SJSA1 (cell line): ENCODE measurements at places on chromosomes 5 and 9. TPM values are rescaled to one million over a fixed set of nuclear protein-coding genes. Genes with fewer than 3 reads are reported as not detected.

DNA sequence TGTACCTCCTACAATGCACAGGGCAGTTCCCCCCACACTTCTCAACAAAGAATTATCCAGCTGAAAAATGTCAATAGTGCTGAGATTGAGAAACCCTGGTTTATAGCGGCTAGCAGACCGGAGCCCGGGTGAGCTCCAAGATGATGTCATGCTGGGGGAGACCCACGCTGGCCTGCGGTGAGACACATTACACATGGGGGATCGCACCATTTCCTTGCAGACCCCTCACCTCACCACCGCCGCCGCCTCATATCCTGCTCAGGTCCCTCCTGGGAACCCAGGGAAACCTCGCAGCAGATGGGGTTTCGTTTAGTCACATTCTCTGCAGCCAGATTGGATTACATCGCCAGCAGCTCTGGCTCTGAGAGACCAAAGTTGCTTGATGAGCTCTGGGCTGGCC is 14.7 kb upstream of the TNC start:
- no peak for DNase-seq

GRCh38 chr5:152634586-152634985 is 229.5 kb upstream of the NMUR2 start:
- DNase-seq, result no peak

DNA sequence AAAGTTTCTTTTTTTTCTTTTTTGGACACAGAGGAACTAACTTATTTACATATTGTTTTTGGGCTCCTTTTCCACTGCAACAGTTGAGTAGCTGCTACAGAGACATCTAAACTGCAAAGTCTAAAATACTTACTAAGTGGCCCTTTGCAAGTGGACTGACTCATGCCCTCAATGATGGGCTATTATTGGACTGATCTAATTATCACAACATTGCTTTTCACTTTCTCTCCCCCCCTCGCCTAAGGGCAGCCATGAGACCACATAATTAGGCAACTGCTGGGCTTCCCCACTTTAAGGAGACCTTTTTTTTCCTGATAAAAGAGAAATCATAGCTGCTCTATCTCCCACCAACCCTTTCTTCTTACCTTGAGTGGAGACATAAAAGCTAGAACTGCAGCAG is 47.0 kb downstream of the PLK2 start:
- no peak for DNase-seq

- no peak for DNase-seq
Measured at GRCh38 chr5:151504006-151504405, 56.6 kb downstream of the SLC36A1 start.

DNA sequence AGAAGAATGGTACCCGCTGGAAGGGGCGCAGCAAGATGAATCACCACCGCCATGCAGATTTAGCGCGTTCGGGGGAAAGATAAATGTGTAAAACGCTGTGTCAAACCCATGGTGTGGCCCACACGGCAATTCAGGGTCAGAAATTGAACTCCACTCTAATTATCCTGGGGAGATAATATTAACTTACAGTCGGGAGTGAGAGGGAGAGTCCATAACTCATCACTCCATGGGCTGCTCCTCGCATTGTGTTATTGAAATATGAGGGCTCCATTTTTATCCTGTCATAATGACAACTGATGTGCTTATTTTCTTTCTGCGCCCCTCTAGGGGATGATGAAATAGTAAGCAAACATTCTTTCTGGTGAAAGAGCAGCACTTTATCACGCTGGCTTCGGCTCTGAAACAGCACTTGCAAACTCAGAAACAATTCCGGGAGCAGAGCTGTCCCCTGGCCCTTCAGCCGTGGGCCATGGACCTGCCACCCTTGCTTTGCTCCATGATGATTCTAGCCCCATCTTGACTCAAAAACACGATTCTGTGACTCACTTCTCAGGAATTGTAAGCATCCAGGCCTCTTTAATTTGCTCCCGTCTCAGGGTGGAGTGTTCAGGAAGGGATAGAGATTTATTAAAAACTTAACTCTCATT is 431.6 kb downstream of the IRX1 start:
- DNase-seq, result no peak

DNA sequence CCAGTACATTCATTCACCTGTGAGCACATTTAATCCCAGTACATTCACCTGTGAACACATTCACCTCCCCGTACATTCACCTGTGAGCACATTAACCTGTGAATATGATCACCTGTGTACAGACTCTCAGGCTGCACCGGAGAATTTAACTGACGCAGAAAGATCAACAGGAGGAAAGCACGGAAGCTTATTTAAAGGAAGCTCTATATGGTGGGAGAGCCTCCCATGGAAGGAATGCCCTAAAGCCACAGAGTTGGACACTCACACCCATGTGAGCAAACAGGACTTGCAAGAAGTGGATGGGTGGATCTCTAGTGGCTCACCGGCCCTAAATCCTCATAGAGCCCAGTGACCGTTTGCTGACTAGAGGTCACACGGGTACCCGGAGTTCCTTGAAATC is 38.2 kb downstream of the TRIP13 start:
- no peak for DNase-seq

- no peak for DNase-seq
Measured at GRCh38 chr5:142390334-142390733, 65.5 kb upstream of the SPRY4 start.

- no peak for DNase-seq
Measured at GRCh38 chr5:29950416-29951145, 1242.9 kb upstream of the CDH6 start.

- no peak for DNase-seq
Measured at GRCh38 chr9:100091650-100092049, 7.2 kb downstream of the ERP44 start.

DNA sequence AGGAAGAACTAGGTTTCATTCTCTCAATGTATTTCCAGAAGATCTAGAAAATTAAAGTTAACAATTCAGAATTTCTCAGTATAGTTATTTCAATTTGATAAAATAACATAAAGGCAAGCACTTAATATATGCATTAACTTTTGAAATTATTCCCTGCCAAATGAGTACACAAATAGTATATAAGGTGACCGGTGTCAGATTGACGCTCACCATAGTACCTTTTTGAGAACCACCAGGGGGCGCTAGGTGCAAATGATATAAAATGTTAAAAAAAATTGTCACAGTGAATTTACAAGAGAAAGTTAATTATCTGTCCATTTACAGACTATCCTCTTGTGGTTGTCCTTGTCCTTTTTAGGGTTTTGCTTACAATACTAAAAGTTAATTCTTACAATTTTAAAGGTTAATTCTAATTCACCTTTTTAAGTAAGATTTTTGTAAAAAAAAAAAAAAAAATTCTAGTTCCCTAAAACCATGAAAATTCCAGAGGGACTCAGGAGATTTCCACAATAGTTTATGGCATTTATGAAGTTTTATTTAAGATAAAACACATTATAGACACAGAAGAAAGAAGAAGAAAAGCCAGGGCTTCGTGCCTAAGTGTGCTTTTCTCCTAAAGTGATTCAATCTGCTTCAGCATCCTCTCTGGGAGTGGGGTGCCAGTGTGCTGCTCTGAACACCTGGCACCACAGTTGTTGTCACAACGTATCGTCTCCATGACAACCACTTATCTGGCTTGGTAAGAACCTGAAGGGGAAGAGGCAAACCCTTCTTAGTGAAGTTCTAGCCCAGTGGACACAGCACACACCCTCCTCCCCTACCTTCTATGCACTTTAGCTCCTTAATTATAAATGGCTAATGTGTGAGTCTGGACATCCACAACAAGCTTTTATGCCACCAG is 1.7 kb downstream of the ADAMTS16 start:
- DNase-seq, result peak; percentile 70

DNA sequence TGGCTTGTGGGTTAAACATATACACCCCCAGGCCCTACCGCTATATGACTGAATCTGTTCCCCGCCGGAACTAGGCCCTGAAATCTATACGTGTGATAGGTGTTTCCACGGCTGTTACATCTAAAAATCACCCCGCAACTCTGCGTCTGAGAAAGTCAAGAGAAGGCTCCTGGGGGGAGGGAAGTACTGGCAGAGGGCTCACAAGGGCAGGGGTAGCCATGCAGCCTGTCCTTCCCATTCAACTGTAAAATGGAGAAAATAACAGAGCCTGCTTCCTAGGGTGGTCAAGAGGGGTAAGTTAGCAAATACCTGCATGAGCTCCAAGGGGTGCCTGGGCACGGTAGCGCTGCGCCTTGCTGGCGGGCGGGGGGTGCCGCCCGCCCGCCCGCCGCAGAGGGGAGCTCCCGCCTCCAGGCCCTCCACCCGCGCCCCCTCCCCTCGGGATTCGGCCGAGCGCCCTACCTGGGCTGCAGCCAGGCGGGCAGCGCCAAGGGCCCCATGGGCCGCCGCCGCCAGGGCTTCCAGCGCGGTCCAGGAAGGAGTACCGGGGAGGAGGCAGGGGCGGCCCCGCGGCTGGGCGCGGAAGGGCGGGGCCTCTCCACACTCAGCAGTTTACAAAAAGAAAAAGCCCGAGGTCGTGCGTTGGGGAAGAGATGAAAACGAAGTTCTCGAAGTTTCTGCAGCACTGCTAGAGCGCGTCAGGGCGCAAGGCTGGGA is at the start of gene HACD4:
Gene HACD4 (minus strand): TSS at position 550 of the 717 bp plus-strand sequence. CDS start 50 bp downstream, at position 500.
- DNase-seq, result peak; percentile 41

- DNase-seq, result peak; percentile 42
Measured at GRCh38 chr9:5630081-5630507, 1.2 kb downstream of the RIC1 start.

GRCh38 chr5:58761407-58761806 is 178.5 kb downstream of the RAB3C start:
- DNase-seq, result no peak

GRCh38 chr5:121974261-121974660 is 12.5 kb downstream of the SRFBP1 start:
- DNase-seq, result no peak

DNA sequence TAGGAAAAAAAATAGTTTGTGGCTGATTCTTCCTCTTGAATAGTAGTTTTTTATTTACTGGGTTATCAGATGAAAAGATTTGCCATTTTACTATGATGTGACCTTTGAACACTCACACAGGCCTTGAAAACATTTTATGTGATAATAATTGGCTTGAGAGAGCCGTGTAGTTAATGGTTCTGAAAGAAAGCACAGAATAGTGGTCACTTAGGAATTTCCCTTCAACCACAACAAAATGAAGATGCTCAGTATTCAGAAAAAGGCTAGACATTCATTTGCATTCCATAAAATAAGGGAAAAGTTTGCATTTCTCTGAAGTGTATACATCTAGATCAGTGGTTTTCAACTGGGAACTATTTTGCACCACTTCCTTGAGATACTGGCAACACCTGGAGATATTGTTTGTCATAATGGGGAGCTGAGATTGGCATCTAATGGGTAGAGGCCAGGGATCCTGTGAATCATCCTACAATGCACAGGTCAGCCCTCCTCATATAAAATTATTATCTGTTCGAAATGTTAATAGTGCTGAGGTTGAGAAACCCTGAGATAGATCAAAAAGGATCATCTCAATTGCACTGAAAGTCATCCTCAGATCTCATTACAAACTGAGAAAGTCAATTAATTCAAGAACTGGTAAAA is 446.4 kb upstream of the CCNG1 start:
- no peak for DNase-seq

DNA sequence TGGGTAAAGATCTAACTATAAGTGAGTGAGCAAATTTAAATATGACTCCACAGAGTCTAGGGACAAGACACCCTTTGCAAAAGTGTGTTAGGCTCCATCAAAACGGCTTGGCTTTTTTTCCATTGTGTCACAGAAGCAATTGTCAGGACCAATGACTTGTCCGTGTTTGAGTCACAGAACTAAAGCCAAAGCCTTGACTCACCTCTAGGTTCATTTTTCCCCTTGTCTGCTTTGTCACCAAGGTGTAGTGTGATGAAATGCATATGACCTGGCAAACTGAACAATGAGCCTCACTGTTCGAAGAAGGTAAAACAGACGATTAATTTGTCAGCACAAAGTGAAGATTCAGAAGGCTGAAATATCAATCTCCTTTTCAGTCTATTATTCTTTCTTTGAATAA is 331.0 kb downstream of the GLIS3 start:
- no peak for DNase-seq

- no peak for DNase-seq
Measured at GRCh38 chr5:72255670-72256069, 64.4 kb downstream of the MRPS27 start.

- no peak for DNase-seq
Measured at GRCh38 chr5:14593326-14594021, 11.9 kb downstream of the OTULINL start.

- DNase-seq, result peak; percentile 67
Measured at GRCh38 chr9:125784286-125785049, 37.3 kb downstream of the PBX3 start.

DNA sequence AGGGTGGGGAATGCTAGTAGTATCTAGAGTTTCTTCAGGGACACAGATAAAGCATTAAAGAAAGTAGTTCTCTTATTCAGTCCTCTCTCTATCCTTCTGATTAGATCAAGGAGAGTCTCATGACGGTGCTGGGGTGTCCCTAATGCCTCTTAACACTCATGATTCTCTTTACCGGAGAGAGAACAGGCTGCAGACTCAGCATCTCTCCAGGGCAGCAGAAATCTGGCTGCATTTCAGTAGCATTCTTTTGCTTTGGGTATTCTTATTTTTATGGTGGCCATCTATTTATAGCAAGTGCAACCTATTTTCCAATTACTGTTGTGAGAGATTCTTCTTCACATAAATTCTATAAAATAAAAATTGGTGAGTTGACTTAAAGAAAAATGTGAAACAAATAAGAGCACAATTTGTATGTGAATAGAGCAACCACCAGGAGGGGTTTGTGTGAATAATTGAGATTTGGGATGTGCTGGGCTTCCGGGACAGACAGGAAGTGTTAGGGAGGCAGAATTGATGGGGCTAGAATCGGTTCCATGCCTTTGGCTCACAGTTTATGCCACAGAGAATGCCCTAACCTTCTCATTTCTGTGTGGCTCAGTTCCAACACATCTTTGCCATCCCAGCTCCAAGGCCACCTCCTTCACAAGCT is 23.8 kb upstream of the BOD1 start:
- DNase-seq, result no peak

DNA sequence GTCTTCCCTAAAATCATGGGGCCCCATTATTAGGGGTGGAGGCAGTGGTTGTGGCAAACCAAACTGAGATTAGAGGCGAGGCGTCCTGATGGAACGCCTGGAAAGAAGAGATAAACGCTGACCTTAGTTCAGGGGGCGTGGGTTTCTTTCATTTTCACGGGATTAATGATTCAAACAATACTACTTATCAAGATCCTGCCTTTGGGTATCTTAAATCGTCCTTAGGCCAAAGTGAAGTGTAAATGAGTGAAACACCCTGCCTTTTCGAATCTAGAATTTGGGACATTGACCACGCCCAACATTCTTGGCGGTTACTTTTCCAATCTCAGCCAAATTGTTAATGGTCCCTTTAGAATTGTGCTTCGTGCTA is 1.0 kb upstream of the UBTD2 start:
- peak; percentile 69 for DNase-seq

The DCTN3 gene
- 70.6 and 110 TPM in 2 replicates for total RNA-seq

The GDNF gene
- total RNA-seq, result 2.9 and 5.8 TPM in 2 replicates

The CREBRF gene
- 2.7 and 5.8 TPM in 2 replicates for total RNA-seq

The C9 gene
- total RNA-seq, result 0.37 TPM in 1 of 2 replicates, not detected in the other

The FIBCD1 gene
- 0.08 TPM in 1 of 2 replicates, not detected in the other for total RNA-seq

The SGCD gene
- total RNA-seq, result not detected in 2 replicates

The ECM2 gene
- 2.2 and 4.9 TPM in 2 replicates for total RNA-seq

The RGS7BP gene
- total RNA-seq, result 0.03 TPM in 1 of 2 replicates, not detected in the other

The JAKMIP2 gene
- total RNA-seq, result 0.06 and 0.79 TPM in 2 replicates

The CDC25C gene
- 36.5 and 40.0 TPM in 2 replicates for total RNA-seq

The IL7R gene
- 86.6 and 90.1 TPM in 2 replicates for total RNA-seq
